Activated T-helper 1 cell treated with anti-CD3 and anti-CD28 coated beads, Interleukin-12 subunit alpha, Interleukin-12 subunit beta, Interleukin-2, Interleukin-4 antibody, amounts not matched to agents 30 ng/mL and 10 ng/mL and 1 ng/mL, durations not matched to agents 14 hours and 24 hours and 36 hours (primary cell): ENCODE measurements at places on chromosomes 6 and 20.
A peak's percentile ranks its signal among the peaks of the same experiment; 100 is the strongest.

GRCh38 chr20:46307999-46308257 lies 370 bp downstream of the CDH22 start:
- peaks cover 73% of the 10 kb centered on the region for H3K27me3 ChIP-seq
- H3K4me1 ChIP-seq = peaks cover 7% of the 10 kb centered on the region
- no peaks in the 10 kb centered on the region for H3K36me3 ChIP-seq
- no peak for DNase-seq

- H3K4me3 ChIP-seq = peak overlapping the region; percentile 21
- no peak for DNase-seq
- peaks cover 34% of the 10 kb centered on the region for H3K4me1 ChIP-seq
- no peaks in the 10 kb centered on the region for H3K27me3 ChIP-seq
Measured at GRCh38 chr6:139126255-139126654, 8.6 kb upstream of the HECA start.

GRCh38 chr6:9405825-9406224 lies 970.5 kb upstream of the SLC35B3 start:
- no peak overlapping the region for H3K27ac ChIP-seq
- no peak overlapping the region for H3K4me3 ChIP-seq
- DNase-seq = no peak
- H3K4me1 ChIP-seq = no peaks in the 10 kb centered on the region
- H3K27me3 ChIP-seq = no peaks in the 10 kb centered on the region
- no peaks in the 10 kb centered on the region for H3K36me3 ChIP-seq

DNA sequence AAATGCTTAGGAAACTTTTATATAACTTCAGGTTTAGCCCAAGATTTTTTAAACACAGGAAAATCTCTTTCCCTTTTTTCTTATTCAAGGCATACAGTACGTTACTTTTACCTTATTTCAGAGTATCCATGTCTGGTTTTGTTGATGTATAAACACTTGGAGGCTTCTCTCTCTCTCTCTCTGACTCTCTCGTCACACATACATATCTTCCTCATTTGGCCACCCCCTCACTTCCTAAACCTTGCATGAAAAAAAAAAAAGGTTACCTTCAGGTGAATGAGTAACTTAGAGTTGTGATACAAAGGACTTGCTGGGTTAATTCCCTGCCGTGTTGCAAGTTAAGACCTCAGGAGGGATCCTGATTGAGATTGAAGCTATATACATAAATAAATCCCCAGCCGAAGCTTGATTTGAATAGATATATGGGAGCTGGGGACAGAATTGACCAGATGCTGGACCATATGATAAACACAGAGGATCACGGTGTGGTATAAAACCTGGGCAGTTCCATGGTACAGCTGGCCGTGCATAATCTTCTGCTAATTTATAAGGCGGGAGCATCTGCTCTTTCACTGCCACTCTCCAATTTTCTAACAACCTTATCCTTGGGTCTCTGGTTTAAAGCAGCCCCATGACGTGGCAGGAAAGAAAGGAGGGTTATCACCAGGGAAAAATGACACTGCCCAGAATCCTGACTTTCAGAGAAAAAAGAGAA lies 55.1 kb upstream of the IL20RA start:
- no peak overlapping the region for H3K27ac ChIP-seq
- H3K36me3 ChIP-seq = peaks cover 12% of the 10 kb centered on the region
- DNase-seq = no peak
- no peak overlapping the region for H3K4me3 ChIP-seq
- peaks cover 74% of the 10 kb centered on the region for H3K4me1 ChIP-seq
